Peyer's patch (tissue), 4 donors: ENCODE measurements at places on chromosomes 2 and 18. TPM values are rescaled to one million over a fixed set of nuclear protein-coding genes. Genes with fewer than 3 reads are reported as not detected.

The ZFAND2B gene
- 114 TPM for total RNA-seq

The ELOA2 gene
- not detected for total RNA-seq

The YPEL5 gene
- total RNA-seq = 75.1 TPM

The EGR4 gene
- total RNA-seq = not detected

The CTIF gene
- 26.1 TPM for total RNA-seq

The FAM168B gene
- total RNA-seq = 54.5 TPM

The PLEK gene
- 46.2 TPM for total RNA-seq

The PDE11A gene
- 1.7 TPM for total RNA-seq

The KHK gene
- total RNA-seq = 418 TPM

The SLC5A7 gene
- not detected for total RNA-seq

The MEP1B gene
- 4.1 TPM for total RNA-seq

The GPR155 gene
- total RNA-seq = 48.7 TPM

The MATN3 gene
- total RNA-seq = not detected

The RAPH1 gene
- 46.2 TPM for total RNA-seq

The AGFG1 gene
- 59.0 TPM for total RNA-seq

The TMEM214 gene
- 77.3 TPM for total RNA-seq

The CNRIP1 gene
- total RNA-seq = 4.5 TPM
